Hypothalamus (tissue), 51 donors: ENCODE measurements at places on chromosomes 3 and 15.

GRCh38 chr3:34106879-34107278, 308.4 kb downstream of the PDCD6IP start:
- DNase-seq, result no peak

DNA sequence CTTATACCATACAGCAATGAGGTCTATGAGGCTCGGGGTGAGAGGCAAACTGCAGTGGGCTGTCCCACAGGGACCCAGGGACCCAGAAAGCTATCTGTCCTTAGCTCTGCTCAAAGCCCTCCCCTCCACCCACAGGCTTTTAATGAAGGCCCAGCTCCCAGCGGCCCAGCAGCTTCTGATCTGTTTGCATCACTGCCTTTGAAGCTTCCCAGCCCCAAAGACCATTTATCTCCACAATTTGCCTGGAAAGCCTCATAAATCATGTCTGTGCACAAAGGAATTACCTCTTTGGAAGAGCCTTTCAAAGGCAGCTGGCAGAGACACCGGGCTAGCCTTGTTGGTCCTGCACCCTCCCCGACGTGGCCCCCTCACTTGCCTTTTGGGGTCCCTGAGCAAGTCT, 123.9 kb downstream of the RAB11A start:
- no peak for DNase-seq

DNA sequence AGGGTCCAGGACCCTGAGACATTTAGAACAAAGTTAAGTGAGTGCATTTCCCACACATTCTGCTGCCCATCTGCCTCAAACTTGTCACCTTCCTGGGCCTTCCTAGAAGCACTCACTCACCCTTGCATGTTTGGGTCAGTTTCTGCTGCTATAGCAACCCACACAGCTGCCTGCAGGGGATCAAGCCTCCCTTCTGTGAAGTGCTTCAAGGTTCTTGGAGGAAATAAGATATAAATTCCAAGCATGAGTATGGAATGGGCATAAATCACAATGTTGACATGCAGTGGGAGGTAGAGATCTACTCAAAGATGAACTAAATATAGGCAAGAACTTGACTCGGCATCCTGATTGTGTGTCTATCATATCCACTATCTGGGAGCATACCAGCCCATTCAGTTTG, 140.4 kb downstream of the SLC9A9 start:
- no peak for DNase-seq

- no peak for DNase-seq
Observed at GRCh38 chr15:89500397-89501270, 4.3 kb upstream of the RHCG start.

DNA sequence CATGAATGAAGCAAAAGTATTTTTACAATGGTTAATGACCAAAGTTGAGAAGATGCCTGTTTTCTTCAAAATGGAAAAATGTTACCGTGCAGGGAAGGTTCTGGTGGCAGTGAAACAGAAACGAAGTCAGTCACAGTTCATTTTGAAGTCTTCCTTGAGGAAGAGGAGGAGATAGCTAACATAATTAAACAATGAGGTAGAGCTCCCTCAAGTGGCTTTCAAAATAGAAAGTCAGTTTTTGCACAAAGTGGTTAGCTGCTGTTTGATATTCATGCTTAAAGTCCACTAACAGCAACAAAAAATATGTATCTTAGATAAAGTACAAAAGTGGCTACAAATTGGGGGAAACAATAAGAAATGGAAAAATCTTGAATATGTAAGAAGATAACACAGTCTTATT, 87.3 kb downstream of the TFG start:
- DNase-seq, result no peak

DNA sequence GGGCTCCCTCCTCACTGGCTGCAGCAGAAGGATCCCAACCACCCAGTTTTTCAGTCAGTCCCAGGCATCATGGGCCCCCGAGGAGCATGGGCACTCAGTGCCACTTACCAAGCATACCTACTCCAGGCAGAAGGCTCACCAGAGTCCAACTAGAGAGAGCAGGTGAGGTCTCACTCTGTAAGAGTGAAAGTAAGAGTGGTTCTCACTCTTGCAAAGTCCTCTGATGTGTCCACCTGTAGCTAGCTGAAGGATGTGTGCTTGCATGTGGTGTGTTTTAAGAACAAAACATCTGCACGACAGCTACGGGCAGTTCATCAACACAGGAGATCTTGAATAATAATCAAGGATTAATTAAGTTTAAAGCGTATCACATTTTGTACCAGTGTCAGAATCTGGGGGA, 49.7 kb downstream of the CCK start:
- DNase-seq, result no peak

- no peak for DNase-seq
Observed at GRCh38 chr15:42804739-42805138, 67.8 kb upstream of the CDAN1 start.

DNA sequence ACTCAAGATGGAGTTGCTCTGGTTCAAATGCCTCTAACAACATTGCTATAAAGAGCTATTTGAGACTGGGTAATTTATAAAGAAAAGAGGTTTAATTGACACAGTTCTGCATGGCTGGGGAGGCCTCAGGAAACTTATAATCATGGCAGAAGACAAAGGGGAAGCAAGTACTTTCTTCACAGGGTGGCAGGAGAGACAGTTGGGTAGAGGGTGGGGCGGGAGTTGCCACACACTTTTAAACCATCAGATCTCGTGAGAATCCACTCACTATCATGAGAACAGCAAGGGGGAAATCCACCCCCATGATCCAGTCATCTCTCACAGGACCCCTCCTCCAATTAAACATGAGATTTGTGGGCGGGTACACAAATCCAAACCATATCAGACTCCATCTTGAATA, 30.7 kb downstream of the MAP2K5 start:
- no peak for DNase-seq

GRCh38 chr3:153171918-153172317, 9.9 kb downstream of the RAP2B start:
- no peak for DNase-seq

GRCh38 chr3:191356631-191357439, 26.5 kb upstream of the UTS2B start:
- DNase-seq, result no peak

GRCh38 chr15:78211189-78211921, 23.0 kb downstream of the ACSBG1 start:
- DNase-seq, result no peak

GRCh38 chr3:183265834-183266417, 12.9 kb downstream of the B3GNT5 start:
- DNase-seq, result no peak

GRCh38 chr3:154970797-154971196, 109.3 kb upstream of the MME start:
- DNase-seq, result no peak

GRCh38 chr3:52366527-52366926, 50.4 kb downstream of the DNAH1 start:
- peak; percentile 18 for DNase-seq

GRCh38 chr3:129276385-129276784, 2.3 kb upstream of the HMCES start:
- no peak for DNase-seq

- DNase-seq, result no peak
Observed at GRCh38 chr15:83243634-83244033, 36.0 kb upstream of the HDGFL3 start.

GRCh38 chr15:94324117-94324826, 92.9 kb downstream of the MCTP2 start:
- peak; percentile 2 for DNase-seq

- no peak for DNase-seq
Observed at GRCh38 chr15:96344706-96345559, 14.4 kb downstream of the NR2F2 start.

GRCh38 chr3:158882445-158882844, 80.6 kb downstream of the MFSD1 start:
- peak; percentile 4 for DNase-seq

DNA sequence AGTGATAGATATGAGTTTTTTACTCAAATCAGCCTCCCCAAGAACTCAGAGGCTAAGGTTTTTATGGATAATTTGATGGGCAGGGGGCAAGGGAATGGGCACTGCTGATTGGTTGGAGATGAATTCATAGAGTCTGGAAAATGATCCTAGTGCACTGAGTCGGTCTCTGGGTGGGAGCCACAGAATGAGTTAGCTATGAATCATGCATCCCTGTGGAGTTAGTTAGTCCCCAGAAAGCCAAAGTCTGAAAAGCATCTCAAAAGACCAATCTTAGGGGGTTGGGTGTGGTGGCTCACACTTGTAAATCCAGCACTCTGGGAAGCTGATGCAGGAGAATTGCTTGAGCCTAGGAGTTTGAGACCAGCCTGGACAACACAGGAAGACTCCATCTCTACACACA, 516.1 kb downstream of the AGBL1 start:
- DNase-seq, result no peak
